Muscle of leg (tissue), 16 donors: ENCODE measurements at places on chromosomes 4 and X. TPM values are rescaled to one million over a fixed set of nuclear protein-coding genes. Genes with fewer than 3 reads are reported as not detected.

The PHOX2B gene
- 0.58 TPM for polyA plus RNA-seq

- DNase-seq = no peak
These were observed 41.0 kb downstream of the PDK3 start for GRCh38 chrX:24506082-24506481.

The FAM184B gene
- 1.1 TPM for polyA plus RNA-seq

DNA sequence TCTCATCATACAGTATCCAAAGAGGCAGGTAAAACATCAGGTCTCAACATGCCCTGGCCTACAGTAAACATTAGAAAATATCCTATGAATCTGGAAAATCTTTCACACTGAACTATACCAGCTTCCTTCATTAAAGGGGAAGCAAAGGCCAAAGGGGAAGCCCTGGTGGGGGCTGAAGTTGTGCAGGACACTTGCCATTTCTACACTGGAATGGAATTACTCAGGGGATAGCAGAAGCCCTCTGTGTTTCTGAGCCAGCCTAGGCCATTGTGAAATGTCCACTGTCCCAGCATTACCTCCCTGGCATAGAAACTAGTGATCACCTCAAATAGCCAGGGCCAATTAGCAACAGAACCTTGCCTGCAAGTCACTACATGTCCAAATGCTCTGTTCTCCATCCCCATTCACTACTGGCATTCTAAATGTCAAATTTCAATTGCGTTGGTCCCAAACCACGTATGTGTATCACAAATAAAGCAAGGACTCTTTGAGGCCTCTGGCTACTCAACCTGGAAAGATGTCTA is 429.9 kb downstream of the AFF2 start:
- no peak for DNase-seq

The TCEANC gene
- polyA plus RNA-seq = 3.8 TPM

DNA sequence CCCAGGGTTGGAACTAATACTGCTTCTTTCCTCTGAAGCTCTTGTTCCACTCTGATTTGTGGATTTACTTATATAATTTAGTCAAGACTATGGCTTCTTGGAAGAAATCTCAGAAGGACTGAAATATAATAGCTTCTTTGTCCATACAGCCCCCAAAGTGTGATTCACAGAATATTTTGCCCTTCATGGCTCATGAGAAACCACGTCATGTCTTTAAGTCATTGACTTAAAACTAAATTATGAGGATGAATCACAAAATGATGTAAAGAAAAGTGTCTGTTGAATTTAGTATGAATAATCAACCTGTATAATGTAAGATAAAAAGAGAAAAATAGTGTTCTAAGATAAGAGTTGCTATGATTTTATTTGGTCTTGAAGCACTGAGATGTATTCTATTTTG is 43.3 kb upstream of the AGA start:
- no peak for DNase-seq

DNA sequence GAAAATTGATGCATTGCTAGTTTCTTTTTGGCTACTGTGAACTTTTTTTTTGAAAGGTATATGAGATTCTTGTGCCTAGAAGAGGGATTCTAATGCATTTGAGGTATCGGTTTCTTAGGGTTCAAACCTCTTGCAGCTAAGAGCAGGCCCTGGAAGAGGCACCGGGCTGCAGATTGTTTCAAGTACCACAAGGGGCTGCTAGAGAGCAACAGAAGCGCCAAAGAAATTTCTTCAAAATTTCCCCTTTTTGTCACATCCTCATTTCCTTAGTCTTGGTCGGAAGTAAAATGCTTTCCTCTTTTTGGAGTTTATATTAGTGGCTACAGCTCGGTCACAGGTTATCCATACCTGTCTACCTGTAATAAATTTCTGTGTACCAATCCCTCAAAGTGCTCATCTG is 89.8 kb downstream of the PDGFRA start:
- peak; percentile 58 for DNase-seq

DNA sequence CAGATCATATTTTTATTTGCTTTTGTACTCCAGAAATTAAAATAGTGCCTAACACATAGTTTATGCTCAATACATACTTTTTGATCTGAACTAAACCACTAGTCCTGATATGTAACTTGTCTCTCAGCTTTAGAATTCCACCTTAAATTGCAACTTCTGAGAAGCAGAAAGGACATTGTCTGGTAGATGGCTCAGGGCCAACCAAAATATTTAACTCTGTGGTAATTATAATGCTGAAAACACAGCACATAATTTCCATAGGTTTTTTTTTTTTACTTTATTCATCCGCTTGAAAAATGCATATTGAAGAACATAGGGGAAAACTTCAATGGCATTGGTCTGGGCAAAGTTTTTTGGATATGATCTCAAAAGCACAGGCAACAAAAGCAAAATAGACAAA is 59.3 kb downstream of the AREG start:
- DNase-seq = peak; percentile 41

The SPIN4 gene
- 12.5 TPM for polyA plus RNA-seq

DNA sequence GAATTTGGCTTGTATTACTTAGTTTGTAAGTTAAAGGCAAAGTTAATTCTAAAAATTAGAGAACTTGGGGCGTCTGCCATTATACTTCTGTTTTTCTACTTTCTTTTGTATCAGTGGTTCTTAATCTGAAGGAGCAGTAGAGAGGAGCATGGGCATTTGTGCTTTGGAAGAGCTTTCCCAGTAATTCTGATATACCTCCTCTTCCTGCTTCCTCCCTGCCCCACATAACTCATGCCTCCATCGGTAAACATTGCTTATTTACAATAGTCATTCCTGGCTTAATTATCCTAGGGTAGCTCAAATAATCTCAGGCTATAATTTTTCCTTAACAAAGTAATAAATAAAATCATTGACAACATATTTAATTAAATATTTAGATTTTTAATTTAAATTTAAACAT is 37.1 kb upstream of the SPARCL1 start:
- no peak for DNase-seq

GRCh38 chrX:31228909-31229308 is 157.1 kb upstream of the FTHL17 start:
- peak; percentile 59 for DNase-seq

GRCh38 chr4:16524406-16524805 is 298.1 kb upstream of the TAPT1 start:
- DNase-seq = no peak

The ODAPH gene
- not detected for polyA plus RNA-seq

The PNMA3 gene
- polyA plus RNA-seq = 1.8 TPM

DNA sequence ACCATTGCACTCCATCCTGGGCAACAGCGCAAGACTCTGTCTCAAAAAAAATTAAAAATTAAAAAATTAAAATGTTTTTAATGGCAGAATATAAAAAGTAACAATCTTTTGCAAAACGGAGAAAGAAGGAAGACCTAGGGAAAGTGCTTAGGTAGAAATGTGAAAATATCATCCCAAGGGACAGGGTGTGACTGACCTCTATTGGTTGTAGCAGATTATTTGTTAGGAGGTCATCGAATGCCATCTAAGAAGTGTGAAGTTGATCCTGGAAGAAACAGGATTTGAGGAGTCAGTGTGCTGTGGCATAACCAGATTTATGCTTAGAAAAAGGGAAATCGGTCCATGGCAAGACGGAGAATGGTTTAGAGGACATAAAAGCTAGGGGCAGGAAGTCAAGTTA is 18.1 kb upstream of the C4orf36 start:
- no peak for DNase-seq

The GAGE13 gene
- not detected for polyA plus RNA-seq

DNA sequence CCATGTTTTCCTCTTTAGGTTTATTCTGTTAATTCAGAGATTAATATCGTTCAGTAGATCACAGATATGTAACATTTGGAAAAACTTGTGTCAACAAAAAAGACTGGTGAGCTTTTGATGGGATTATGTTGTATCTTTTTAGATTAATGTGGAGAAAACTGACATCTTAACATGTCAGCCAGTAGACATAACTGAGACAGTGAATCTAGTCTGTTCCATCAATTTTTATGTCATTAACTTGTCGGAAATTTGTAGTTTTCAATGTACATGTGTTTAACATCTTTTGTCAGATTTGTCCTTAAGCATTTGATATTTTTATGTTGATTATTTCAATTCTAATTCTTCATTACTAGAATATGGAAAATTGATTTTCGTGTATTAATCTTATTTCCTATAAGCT is 42.0 kb downstream of the APELA start:
- DNase-seq = no peak

- peak; percentile 73 for DNase-seq
These were observed 236.1 kb downstream of the OPHN1 start for GRCh38 chrX:68196939-68197791.

The ALAS2 gene
- 17.6 TPM for polyA plus RNA-seq

The APLN gene
- 17.6 TPM for polyA plus RNA-seq

DNA sequence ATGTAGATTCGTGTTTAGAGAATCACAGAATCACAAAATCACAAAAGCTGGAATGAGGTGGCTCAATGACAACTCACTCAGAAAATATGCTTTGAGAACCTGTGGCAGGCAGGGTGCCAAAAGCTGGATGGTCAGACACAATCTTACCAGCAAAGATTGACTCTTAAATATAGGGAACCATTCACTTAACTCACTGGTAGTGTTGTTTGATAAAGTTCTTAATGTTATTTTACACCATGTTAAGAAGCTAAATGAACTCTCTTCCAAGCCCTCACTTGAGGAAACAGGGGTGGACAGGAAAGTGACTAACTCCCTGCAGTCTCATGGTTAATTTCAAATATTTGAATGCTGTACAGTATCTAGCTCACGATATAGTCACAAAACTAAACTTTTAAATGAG is 5.7 kb upstream of the SCOC start:
- no peak for DNase-seq

- DNase-seq = no peak
These were observed 1269.0 kb downstream of the FSTL5 start for GRCh38 chr4:160894809-160895208.

- DNase-seq = peak; percentile 95
These were observed 74.2 kb downstream of the LIMCH1 start for GRCh38 chr4:41611881-41612871.
